ENCODE measurements at places on chromosomes 11 and 22.

DNA sequence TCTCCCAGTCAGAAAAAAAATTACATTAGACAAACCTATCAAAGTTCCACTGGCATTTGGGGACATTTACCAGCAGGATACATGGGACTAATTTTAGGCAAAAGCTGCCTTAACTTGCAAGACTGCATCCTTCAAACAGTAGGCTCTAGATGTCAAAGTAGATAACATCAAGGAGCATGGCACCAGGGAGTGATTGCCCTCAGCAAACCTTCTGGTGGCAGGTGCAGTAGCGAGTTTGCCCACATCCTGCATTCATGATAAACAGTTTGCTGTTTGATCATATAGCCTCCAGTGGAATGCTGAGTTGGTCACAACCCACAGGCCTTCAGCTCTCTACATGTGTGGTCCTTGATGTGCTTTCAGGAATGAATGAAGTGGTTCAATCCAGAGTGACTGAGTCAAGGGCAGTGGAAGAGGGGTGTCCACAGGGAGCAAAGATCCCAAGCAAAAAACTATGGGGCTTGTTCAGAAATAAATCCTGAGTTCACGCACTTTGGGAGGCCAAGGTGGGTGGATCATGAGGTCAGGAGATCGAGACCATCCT is 12.0 kb downstream of the SCGB1D2 start:
- DNase-seq: no peak

DNA sequence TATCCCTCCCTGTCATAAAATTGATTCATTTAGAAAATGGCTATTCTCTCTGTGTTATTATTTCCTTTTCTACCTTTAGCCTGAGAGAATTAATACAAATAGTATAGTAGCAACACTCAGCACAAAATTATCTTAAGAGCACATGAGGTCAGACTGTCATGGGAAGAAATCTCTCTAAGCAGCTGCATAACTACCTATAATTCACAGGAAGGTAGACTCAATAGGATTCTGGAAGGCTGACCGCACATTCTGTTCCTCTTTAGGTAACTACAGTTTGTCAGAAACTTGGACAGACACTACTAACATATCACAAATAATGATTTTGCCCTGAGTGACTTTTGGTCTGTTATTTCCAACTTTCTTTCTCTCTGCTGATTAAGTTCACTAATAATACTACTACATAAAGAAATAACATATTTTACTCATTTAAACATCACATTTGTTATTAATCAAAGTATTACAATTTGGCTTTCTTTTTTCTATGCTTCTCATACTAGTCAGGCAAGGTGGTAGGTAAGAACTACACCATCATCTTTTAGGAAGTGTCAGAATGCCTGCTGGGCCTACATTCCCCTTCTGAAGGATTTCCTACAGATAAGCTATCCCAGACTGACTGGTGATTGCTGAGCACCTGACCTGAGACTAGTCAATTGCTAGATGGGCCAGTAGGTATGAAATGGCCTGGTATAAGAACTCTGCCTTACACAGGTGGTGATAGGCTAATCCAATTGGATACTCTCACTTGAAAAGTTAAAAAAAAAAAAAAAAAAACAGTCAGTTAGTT is 325.1 kb downstream of the DLG2 start:
- no peak for DNase-seq

DNA sequence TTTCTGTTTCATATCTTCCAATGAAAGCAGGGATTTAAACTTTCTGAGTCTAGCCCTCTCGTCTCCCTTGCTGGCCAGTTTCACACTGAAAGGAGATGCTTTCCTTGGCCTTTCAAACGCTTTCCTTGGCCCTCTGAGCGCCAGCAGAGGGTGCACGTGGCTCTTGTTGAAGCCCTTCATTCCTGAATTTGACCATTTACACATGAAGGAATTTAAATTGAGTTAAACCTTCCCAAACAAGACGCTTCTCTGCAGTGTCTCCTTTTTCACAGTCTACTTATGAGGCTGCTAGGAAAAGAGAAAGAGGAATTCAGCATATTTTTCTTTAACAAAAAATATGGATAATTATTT is 21.6 kb downstream of the NNMT start:
- peak; percentile 16 for DNase-seq

GRCh38 chr11:125064070-125064469 is 965 bp downstream of the SLC37A2 start:
- no peak for DNase-seq

DNA sequence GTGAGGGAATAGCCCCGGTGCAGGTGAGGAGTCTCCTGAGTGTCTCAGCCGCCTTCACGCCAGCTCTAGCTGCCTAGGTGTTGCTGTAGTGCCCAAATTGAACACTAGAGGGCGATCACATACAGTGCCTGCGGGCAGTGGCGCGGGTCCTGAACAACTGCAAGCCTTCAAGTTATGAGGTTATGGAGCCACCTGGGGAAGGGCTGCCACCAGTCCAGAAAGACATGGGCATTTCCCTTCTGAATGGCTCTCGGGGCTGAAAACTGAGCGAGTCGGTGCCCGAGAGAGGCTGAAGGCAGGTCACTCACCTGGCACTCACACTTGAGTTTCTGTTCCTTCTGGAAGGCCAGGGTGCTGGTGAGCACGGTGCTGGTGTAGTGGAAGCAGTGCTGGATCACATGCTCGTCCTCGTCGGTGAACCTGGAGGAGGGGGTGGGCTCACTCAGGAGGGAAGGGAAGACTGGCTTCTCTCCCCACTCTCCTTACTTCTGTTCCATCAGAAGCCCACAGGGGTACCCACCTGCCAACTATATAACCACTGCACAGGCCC is 88.4 kb downstream of the PDE2A start:
- peak; percentile 23 for DNase-seq

DNA sequence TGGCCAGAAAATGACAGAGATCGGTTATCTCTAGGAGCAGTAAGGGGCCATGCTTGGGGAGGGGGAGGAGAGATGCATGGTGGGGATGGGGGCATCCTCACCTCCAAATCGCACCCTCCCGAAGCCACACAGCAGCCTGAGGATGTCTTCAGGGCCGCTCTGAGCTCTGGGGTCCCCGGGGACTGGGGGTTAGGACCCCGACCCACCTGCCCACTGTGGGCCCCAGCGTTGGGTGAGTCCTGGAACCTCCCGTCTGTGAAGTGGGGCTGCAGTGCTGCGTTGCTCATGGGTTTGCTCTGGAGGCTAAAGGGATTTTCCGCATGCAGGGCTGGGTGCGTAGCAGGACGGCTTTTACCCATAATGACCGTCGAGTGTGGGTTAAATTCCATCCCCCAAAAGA is 1046.3 kb downstream of the BRD1 start:
- no peak for DNase-seq
